Retinal pigment epithelial cell (primary cell): ENCODE measurements at places on chromosomes 2 and 18.

DNA sequence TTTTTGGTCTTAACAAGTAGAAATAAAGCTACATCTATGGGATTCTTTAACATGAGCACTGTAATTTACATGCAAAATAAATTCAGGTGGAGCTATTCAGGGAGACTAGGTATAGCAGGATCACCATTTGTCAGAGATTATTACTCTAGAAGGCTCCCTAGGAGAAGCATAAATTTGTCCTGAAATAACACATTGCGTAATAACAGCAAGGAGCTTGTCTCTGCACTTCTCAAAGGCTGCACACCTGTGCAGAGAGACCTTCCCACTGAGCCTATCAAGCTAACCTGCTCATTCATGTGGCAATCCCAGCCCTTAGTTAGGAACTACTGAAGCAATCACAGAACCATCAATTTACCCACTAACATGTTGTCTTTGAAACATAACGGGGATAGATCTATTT is 437.4 kb upstream of the MC4R start:
- DNase-seq = no peak

DNA sequence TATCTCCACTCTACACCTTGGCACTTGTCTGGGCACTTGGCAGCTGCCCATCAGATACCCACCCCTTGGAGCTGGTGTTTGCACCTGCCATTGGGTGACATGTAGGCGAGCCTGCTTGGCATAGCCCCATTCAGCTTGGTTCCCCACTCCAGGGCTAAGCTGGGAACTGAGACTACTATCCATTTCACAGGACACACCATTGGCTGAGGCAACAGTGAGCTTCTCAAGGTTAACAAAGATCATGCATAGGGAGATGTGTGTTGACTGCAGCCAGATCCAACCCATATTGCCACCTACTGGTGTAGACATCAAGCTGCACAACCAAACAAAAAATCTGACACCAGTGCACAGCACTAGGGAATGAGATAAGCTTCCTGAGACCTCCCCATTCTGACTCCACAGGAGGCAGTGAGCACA is 1389.8 kb upstream of the TMEFF2 start:
- DNase-seq = peak; percentile 6

- no peak for DNase-seq
These were observed 74.4 kb downstream of the KIAA1328 start for GRCh38 chr18:36903215-36903928.

GRCh38 chr18:57422313-57422872 is 12.8 kb upstream of the ONECUT2 start:
- no peak for DNase-seq

DNA sequence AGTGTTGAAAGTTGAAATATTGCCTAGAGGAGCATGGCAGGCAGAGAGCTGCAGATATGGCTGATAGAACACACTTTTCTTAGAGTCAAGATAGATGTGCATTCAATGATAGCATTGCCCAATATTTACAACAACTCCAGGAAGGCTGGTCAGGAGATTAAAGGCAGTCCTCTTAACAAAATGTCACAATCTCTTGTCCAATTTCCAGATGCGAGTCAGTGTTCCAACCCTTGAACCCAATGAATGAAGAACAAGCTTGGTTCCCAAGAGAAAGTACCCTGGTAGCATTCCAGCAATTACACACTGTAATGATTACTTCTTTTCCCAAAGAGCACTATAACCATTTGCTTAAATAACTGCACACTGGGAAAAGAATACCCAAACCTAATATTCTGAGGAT is 839.4 kb upstream of the VRK2 start:
- no peak for DNase-seq

DNA sequence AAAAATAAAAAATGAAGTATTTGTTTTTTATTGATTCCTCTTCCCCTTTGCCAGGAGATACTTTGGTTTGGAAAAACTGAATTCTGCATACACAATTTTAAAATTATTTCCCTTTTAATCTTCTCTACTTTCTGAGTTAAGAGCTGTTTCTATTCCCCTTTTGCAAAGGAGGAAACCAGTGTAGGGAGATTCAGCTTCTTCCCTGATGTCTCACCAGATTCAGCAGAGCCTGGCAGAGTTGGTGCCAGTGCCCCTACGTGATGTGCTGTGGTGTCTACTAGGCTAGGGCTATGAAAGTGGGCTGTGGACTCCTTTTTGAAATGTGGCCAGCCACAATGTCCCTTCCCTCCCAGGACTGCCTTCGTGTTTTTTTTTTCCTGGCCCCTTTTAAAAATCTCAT is 2.4 kb downstream of the RPE start:
- DNase-seq = no peak

GRCh38 chr18:55268151-55268601 is 308.9 kb upstream of the CCDC68 start:
- no peak for DNase-seq

GRCh38 chr2:16832910-16833309 is 167.3 kb upstream of the CYRIA start:
- no peak for DNase-seq

DNA sequence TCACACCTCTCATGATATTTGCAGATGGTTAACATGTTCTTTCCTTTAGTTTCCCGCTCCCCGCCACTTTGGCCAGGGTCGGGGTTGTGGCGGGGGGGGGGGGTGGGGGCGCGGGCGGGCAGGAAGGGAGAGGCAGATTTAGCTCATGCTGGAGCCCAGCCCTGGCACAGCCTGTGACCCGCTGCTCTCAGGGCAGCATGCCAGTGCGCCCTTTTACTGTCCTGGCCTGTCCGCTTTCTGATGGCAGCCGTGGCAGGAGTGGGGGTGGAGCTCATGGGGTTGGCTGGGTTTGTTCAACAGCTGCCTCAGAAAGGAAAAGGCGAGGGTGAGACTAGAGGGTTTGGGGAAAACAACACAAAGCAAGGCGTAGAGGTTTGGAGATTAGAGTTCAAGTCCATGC is 56.1 kb downstream of the TNP1 start:
- DNase-seq = no peak

GRCh38 chr2:118988706-118989105 is 46.7 kb downstream of the MARCO start:
- DNase-seq = no peak

DNA sequence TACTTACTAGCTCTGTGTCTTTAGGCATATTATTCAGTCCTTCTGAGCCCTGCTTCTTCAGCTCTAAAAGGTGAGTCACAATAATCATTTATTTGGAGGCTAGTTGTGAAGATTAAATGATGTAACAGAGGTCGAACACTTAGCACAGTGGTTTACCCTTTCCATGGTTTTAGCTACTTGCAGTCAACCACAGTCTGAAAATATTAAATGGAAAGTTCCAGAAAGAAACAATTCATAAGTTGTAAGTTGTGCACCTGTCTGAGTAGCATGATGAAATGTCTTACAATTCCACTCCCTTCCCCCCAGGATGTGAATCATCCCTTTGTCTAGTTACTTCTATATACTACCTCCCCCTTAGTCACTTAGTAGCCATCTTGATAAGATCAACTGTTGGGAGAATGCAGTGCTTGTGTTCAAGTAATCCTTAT is 217.6 kb upstream of the THUMPD2 start:
- DNase-seq = peak; percentile 57

DNA sequence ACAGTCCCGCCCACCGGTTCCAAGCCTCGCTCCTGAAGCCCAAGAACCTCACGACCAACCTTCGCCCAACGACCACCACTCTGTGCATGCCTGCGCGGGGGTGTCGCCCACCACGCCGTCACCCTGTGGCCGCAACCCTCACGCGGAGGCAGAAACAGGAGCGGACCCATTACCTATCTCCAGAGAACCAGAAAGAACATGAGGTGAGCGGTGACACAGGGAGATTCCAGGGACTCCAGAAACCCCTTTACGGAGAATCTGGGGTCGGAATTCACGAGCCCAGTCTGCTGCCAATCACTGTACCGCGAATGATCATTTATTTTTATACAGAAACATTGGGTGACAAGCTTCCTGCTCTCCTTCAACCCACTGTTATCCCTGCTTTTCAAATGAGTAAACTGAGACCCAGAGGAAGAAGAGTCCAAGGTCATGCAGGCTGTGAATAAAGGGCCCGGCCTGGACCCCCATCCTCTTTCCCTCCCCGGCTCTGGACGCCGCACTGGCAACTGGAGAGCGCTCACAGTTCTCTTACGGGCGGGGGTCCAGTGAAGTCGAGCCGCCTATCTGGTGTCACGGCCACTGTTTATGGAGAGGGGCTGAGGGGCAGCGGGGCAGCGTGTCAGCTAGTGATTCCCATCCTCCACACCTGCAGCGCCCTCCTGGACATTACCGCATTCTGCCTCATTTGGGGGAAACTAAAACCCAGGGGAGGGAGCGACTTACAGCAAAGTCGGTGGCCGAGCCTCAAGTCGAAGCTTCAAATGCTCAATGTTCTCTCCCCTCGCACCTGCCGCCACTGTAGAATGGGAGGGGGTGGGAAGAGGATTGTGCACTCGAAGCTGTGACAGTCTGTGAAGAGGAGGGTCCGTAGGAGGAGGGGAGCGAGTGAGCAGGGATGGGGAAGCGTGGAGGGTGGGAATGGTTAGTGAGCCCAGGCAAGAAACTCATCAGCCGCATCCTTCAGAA is 723 bp upstream of the SLC30A3 start:
- DNase-seq = no peak

DNA sequence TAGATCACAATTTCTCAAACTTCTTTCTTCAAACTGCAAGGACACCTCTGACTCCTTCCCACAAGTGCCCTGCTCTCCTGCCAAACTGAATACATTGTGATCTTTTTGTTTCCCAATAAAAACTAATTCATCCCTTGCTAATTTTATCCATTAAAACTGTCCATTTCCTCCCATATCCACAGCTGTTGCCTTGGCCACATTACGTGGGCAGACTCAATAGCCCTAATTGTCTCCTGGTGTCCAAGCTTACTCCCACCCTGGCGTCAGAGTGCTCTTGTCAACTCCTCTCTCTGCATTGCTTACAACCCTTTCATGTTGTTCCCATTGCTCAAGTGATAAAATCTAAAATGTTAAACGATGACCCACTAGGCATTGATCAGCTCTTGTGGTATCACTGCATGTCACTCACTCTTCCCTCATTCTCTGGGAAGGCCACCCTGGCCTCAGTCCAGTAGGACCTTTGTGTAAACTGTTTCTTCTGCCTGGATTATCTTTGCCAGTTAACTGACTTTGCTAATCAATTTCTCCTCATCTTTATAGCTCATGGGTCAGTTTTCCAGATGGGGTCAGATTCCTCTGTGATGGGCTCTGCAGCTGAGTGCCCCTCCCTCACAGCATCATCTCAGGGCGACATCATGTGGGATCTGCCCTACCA is 525.0 kb downstream of the SLC4A3 start:
- DNase-seq = no peak

DNA sequence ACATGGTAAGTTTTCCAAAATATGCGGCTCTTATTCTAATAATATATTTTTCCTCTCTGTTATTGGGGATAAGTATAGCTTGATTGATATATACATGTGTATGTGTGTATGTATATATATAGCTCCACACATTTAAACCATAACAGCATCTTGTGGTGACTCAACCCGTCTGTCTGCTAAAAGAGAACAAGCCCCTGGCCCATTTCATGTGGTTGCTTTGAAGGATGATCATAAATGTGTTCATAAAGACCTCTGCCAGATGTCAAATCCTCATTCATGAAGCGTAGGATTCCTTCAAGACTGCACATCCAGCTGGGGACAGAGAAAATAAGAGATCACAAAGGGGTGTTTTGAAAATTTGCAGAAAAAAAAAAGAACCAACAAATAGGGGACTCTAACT is 79.3 kb downstream of the RHOB start:
- no peak for DNase-seq

DNA sequence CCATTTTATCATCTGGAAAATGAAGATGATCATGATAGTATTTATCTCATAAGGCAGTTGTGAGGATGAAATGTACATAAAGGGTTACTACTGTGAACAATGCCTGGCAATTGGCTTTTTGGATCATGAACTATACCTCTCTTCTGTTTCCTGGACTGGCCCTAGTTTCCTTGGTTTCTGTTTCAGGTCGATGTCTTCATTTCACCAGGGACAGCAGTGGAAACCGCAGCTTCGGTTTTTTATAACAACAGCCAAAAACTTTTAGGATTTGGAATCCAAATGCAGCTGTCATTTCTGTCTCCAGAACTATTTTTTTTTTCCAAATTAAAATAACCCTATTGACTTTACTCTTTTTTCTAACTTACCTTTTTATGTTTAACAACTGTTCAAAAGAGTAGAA is 425.1 kb downstream of the RND3 start:
- no peak for DNase-seq

DNA sequence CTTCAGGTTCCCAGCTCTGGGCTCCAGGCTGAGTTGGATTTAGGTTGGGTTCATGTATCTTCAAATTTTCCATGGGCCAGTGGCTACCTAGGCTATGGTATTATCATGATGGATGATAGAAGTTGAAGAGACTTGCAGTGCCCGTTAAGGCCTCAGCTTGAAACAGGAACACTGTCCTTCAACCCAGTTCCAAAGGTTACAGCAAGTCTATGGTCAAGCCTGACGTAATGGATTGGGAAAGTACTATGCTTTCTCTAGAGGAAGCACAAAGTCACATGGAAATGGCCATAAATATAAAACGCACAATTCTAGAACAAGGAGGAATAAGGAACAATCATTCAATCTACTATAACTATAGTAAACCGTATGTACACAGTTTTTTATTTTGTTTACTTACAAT is 593.2 kb downstream of the ZEB2 start:
- DNase-seq = no peak

- no peak for DNase-seq
These were observed 442.6 kb downstream of the CMPK2 start for GRCh38 chr2:6423157-6423556.

- no peak for DNase-seq
These were observed 45.4 kb downstream of the M1AP start for GRCh38 chr2:74602586-74603281.

GRCh38 chr2:218368621-218369153 is 12.0 kb downstream of the CATIP start:
- no peak for DNase-seq

DNA sequence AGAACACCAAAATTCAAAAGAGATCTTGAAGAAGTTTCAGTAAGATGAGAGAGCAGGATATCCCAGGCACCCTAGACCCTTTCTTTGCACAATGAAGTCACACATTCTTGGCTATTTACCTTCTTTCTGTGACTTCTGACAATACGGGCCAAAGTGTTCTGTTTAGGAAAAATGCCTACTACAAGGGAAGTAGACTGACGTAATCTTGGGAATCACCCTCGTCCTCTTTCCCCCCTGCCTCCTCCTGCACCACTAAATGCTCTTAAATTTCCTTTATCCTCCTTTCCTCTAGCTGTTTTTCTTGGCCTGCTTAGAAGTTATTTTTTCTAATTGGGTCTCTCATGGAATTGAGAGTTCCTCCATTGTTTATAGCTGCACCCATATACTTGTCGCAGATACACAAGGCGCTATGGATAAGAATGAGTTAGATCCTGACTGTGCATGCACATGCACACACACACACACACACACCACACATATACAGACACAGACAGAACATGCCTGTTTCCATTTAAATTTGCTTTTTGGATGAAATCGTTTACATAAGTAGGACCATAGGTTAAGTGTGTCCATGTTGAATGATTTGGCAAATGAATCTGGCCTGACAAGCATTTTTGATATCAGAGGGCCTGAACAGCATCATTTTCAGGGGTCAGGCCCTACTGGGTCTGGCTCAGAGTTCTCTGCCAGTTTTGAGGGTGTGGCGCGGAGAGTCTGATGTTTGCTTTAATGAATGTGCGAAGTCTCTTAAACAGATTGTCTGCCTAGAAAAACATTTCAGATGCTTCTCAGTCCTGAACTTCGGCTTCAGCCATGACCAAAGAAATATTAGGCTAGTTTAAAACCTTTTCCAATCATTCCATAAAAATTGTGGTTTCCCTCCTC is 131.9 kb upstream of the NT5C1B start:
- no peak for DNase-seq

- no peak for DNase-seq
These were observed 160.9 kb downstream of the ZEB2 start for GRCh38 chr2:144358979-144359541.
